ENCODE measurements at places on chromosomes 6 and 20.

DNA sequence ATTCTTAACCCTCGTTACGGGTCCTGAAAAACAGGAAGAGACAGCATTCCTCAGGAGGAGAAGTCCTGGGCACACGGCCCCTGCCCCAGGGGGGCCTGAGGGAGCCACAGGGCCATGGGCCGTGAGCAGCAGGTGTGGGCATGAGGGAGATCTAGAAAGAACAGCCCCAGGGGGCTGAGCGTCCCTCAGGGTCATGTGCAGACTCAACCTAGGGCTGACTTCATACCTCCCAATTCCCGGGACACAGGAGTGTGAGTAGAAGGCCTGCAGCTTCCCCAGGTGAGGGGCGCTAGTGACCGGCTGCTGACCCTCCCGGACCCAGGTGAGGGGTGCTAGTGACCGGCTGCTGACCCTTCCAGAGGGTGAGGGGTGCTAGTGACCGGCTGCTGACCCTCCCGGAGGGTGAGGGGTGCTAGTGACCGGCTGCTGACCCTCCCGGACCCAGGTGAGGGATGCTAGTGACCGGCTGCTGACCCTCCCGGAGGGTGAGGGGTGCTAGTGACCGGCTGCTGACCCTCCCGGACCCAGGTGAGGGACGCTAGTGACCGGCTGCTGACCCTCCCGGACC is 35.1 kb downstream of the FRMD1 start:
- no peak for DNase-seq

- no peak for DNase-seq
These were observed 586.8 kb downstream of the RFPL4B start for GRCh38 chr6:112933947-112934346.

DNA sequence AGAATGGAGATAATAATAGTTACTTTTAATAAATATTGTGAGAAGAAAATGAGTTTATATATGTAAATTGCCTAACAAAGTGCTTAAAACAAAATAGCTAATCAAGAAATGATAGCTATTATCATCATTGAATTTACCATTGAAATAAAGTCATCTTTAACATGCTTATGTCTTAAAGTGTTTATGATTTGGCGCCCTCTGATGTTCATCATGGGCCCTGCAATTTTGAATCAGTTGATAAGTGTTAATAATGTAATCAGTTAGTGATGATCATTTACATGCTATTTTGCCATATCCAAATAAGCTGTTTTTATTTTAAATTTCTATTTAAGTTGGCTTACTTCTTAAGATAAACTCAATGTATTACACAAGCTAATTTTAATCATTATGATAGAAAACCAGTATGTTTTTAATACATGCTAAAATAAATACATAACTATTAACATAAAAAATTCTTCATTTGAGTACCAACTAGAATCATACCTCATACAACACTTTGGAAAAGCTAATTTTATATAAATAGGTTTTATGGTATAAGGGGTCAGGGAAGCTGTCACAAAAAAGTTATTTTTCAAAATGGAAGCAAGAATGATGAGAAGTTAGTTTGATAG is 39.2 kb upstream of the TPD52L1 start:
- DNase-seq: no peak

- DNase-seq: no peak
These were observed 208.6 kb downstream of the UST start for GRCh38 chr6:148955441-148955840.

DNA sequence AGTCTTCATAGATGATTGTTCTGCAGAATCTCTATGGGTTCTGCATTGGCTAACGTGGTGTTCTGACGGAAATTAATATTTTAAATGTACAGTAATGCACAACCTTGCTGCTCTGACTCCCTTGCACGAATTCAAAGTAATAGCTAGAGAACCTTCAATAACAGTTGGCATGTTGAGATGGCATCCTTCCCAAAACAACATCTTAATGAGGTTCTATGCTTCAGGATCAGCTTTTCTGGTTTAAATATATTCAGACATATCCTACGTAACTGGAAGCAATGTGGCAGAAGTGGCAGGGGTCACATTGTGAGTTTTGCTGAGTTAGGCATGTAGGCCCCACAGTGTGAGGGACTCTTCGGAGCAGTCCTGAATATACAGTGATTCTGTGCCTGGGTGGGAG is 25.7 kb downstream of the DSE start:
- DNase-seq: no peak

DNA sequence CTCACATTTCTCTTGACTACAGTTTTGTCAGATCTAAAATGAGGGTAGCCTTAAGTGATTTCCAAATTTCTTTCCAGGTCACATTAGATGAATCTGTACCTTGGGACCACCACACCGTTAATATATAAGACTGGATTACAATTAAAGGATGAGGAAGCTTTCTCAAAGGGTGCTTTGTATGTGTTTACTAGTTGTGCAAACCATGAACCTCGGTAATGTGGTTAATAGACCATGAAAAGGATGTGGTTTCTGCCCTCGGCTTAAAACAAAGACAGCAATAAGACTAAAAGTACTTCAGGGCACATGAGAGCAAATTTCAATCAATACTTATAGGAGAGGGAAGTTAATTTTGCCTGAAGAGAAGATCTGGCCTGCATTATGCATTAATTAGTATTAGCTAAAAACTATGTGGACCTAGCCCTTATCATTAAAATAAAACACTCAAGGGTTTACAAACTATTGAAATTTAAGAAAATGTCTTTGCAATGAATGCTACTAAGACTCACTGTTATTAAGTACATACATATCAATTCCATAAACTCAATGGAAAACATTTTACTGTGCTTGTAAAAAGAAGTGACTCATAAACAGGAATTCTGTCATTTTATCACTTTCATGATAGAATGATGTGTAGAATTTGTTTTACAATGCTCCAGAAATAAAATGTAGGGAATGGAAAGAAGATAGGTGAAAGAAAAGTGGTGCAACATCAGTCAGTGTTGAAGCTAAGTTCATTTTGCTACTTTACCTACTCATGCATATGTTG is 936 bp upstream of the TMX4 start:
- DNase-seq: no peak

DNA sequence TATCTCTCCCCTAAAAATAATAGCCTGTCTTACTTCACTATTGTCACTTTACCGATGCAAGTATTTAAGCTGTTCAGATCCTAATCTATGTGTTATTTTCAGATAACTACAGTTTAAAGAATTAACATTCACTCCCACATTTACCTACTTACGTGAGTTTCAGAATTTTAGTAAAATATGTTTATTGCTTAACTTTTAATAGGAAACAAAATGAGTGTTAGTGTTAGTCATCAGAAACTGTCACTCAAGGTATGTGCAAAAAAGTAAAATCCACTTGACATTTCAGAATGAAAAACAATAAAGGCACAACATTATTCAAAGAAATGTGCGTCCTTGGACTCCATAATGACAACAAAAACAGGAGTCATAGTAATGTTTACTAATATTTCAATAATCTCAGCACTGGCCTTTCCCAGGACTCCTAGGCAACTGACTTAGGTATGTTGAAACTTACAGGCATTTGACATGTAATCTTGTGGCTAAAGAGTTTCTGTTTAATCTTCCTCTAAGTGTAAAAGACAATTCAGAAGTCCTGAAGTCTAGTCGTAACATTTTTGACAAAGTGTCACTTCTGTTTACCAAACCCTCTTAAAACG is 4.5 kb downstream of the ATXN1 start:
- DNase-seq: no peak

- DNase-seq: no peak
These were observed 73.8 kb upstream of the TULP1 start for GRCh38 chr6:35586542-35586941.

- DNase-seq: no peak
These were observed 95.7 kb downstream of the LY86 start for GRCh38 chr6:6683969-6684833.

GRCh38 chr6:101961357-101961756 is 567.8 kb downstream of the GRIK2 start:
- DNase-seq: no peak

All from stimulated activated CD4-positive, alpha-beta T cell treated with anti-CD3 and anti-CD28 coated beads, Interleukin-15, amount 100 ng/mL, for 1 hour (primary cell).